ENCODE measurements at places on chromosomes 11 and 22.

DNA sequence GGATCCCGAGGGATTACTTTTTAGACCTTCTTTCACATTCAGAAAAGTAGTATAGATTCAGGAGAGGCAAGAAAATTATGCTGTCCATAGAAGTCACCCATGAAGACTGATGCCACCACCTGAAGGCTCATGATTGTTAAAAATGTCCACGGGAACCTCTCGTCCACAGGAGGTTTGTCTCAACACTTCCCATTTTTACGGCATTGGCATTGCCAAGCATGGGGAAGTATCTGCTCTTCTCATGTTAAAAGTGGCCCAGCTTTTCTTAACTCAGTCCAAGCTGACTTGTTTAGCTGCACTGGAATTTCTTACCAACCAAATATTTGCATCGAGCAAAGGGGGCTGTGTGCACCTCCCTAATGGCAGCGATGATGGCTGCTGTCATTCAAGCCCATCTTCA lies 9.6 kb downstream of the CDPF1 start:
- DNase-seq, result no peak

DNA sequence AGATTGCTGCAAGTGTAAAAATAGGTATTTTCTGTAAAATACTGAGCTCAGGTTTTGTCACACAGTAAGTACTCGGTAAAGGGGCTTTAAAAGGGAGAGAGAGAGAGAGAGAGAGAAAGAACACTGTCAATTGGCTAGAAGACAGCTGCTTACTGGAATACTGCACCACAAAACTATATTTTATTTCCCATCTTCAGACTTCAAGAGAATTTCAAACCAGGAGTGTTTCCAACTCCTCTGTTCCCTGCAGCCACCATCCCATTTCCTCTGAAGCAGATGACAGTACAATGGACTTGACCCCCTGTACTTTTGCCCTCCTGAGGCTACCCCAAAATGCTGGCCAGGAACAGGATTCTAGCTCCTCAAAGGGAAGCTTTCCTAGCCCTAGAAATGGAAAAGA lies 89.7 kb downstream of the RELT start:
- DNase-seq, result no peak

DNA sequence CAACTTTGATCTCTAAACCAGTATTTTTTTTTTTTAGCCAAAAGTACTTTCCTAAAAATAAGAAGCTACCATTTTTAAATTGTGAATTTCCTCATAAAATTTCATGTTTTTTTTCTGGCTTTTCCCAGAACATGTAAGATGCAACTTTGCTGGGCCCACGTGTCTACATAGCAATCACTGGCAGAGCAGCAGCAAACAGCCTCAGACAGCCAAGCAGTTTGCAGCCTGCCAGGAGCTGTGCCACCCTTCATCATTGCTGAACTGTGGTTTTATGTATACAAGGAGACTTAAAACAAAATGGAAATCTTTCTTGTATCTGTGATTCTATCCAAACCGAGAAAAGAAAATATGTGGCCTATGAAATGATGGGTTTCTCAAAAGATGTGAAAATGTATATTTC lies 110.2 kb downstream of the GRIA4 start:
- DNase-seq, result no peak

DNA sequence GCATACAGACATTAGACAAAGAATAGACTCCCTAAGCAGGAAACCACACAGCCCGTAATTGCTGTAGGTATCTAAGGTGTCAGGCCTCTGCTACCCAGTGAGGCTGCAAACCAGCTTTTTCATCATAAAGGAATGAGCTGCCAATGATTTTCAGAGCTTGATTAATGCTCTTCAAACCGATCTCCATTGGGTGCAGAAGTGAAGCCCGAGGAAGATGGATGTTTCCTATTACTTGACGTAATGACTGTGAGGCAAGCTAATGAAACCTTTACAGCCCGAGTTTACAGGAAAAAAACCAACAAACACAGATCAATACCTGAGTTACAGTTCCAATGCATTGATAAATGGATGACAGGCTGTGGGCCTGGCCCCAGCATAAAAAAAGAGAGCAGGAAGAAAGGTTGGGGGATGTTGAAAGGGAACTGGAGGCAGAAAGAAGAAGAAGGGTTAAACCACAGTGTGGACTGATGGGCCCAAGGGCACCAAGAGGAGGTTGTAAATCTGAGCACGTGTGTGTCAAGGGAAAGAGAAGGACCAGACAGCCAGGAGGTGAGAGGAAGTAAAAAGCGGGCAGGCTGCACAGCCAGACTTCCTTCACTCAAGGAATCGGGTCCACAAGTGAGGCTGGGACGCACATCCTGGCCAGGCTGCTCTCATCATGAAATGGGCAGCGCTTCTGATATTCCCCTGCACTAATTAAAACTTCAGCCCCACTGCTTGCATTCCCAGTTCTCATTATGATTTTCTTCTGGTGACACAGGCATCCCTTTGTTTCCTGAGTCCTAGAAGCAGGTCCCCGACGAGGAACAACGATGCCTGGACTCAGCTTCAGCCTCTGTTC lies 70.6 kb upstream of the NTM start:
- DNase-seq, result no peak

DNA sequence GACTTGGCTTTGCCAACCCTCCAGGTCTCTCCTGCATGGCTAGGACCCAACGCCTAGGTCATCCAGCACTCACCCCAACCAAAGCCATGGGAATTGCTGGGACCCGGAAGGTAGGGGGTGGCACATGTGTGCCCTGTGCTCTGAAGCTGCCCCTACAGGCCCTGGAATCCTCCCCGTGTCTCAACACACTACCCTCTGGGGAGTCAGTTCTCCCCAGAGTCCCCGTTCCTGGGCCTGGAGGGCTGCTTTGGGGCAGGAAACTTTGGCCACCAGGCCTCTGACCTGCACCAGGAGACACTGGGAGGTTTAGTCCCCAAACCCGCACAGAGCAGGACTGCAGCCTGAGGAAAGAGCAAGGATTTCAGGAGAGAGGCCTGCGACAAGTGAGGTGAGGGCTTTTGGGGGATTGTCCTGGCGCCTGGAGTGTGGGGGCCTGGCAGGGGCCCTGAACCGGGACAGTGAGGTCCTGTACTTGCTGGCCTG lies 495 bp upstream of the IFITM1 start:
- no peak for DNase-seq

DNA sequence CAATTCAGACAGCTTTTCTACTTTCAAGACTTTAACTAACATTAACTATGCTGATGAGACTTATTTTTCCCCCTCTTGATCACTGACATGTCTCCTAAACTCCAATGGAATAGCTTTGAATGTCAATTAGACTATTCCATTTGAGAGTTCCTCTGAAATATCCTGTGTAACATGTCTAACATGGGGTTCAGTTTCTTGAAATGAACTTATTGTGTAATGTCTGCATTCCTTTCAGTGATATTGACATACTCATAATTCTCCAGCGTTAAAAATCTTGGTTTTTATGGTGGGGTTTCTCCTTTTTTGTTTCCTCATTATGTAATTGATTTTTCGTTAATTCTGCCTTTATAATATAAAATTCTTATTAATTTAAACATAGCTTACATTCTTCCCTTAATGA lies 37.7 kb upstream of the SPTBN2 start:
- DNase-seq, result no peak

- peak; percentile 35 for DNase-seq
These were observed 950 bp downstream of the FERMT3 start for GRCh38 chr11:64207256-64208085.

DNA sequence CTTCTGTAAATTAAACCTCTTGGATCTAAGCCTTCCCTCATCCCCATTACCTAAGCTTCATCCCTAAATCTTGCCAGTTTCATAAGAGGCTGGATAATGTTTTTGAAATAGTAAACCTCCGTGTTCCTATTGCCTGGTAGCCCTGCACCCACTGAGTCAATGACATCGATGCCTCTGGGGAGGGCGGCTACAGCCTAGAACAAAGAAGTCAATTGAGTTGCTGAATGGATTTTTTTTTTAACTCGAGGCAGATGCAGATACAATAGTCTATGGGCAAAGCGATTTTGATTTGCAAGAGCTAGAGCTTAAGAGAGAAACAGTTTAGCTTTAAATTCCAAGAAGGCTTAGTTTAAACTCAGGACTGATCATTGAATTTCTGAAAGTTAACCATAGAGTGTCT lies 121.3 kb downstream of the NECTIN1 start:
- DNase-seq, result no peak

GRCh38 chr11:215581-216037 lies 8.1 kb downstream of the RIC8A start:
- no peak for DNase-seq

DNA sequence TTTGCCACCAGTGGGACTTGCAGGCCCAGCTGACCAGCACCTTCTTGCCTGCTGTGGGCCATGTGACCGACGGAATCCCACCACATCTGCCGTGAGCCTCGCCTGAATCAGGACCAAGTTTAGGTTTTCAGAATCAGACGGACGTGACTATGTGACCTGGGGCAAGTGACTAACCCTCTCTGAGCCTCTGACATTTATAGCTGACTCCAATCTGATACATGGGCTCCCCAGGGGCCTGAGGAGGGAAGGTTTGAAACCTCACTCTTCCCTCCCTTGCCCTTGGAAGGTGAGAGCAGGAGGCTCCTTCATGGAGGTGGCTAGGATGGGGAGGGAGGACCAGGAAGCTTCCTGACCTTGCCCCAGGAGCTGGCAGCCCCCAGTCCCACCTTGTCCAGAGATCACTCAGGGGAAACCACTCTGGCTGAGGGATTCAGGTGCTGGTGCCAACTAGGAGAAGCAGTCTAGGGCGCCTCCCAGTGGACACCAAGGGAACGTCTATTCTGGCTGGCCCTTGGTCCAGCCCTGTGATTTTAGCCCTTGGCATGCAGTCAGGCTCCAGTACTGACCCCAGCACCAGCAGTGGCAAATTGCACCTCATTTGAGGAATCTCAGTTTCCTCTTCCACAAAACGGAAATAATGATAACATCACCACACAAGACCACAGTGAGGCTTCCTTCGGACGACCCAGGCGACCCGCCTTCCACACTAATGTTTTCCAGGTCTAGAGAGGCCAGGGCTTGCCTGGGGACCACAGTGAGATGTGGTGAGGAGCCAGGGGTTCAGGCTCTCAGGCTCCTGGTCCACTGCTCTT lies 47.2 kb upstream of the SYT7 start:
- DNase-seq, result peak; percentile 83

GRCh38 chr11:68040101-68040956 lies 1.5 kb downstream of the TCIRG1 start:
- peak; percentile 77 for DNase-seq

- no peak for DNase-seq
These were observed 30.8 kb upstream of the POU2AF1 start for GRCh38 chr11:111409915-111410314.

- DNase-seq, result no peak
These were observed 874.5 kb downstream of the BRD1 start for GRCh38 chr22:48953103-48953720.

DNA sequence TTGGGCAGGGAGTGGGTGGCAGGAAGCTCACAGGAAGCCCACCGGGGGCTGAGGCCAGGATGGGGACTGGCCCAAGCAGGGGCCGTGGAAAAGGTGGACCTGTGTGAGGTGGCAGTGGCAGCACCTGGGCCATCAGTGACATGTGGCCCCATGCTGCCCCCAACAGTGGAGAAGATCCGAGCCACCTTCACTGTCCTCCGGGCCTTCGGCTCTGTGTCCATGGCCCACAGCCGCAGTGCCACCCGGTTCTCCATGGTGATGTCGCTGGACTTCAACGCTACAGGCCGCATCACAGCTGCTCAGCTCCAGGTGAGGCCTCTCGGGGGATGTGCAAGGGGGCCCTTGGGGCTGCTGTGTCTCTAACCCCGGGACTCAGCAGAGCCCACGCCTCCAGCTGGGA lies 37.9 kb downstream of the MYO18B start:
- DNase-seq, result no peak

GRCh38 chr11:5223686-5224085 lies 3.2 kb downstream of the HBB start:
- DNase-seq, result no peak

DNA sequence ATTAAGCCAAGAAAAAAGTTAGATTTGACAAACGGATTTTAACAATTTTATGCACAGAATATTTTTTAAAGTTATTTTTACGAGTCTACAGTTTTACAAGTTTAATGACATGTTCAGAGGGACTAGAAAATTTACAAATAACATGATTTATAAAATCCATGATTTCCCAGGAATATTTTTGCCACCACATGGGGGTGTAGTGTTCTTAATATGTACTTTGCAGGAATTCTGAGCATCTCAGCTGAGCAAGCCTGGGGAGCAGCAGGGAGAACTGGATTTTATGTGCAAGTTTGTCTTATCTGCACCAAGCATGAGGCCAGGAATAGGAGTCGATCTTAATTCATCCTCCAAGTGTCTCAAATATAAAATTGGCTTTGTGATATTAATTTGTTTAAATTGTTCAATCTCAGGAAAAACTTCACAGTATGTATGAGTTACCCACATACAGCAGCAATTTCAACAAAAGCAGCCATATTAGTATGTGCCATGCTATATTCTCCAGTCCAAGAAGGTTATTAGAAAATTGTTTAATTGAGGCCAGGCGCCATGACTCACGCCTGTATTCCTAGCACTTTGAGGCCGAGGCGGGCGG lies 826.3 kb downstream of the DLG2 start:
- DNase-seq, result peak; percentile 9

- peak; percentile 4 for DNase-seq
These were observed 6.2 kb upstream of the PLXNB2 start for GRCh38 chr22:50313600-50313999.

DNA sequence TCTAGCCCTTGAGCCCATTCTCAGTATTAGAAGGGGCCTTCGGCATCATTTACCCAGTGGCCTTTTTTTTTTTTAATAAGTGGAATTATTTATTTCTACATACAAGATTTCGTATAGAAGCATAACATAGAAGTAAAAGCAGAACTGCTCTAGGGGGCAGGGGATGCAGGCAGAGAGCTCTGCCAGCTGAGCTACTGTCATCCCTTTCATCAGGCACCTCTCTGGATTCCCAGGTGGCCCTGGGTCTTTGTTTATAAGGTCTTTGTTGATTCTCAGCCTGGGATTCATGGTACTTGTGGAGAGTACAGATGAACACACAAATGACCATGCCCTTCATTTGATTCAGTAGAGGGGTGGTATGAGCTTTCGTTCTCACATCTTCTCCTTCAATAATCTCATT lies 66.4 kb downstream of the GAB2 start:
- DNase-seq, result no peak

GRCh38 chr11:121591405-121592033 lies 138.8 kb upstream of the SORL1-AS1 start:
- DNase-seq, result peak; percentile 86

- no peak for DNase-seq
These were observed 57.2 kb upstream of the ALDH3B2 start for GRCh38 chr11:67731583-67731982.

Data from iPS-NIHi11 (cell line).